ENCODE measurements at places on chromosomes 12 and 14.
A peak's percentile ranks its signal among the peaks of the same experiment; 100 is the strongest.

GRCh38 chr14:89243741-89244140 is 173.3 kb downstream of the FOXN3 start:
- DNase-seq = peak; percentile 70

- no peak for DNase-seq
Measured at GRCh38 chr12:15453613-15454012, 131.3 kb downstream of the PTPRO start.

DNA sequence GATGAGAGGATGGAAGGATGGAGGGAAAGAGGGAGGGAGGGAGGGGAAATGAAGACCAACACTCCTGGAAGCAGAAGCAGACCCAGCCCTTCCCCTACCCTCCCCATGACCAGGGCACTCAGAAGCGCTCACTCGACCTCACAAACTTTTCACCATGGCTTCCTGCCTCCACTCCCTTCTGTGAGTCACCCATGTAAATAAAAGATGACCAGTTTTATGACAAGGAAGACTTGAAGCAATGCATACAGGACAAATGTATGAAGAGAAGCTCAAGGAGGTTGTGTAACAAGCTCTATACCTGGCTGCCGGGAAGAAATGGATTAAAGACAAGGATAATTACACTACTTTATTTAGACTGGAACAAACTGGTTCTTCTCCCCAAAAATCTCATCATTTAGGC is 63.8 kb downstream of the CDC42BPB start:
- DNase-seq = no peak

DNA sequence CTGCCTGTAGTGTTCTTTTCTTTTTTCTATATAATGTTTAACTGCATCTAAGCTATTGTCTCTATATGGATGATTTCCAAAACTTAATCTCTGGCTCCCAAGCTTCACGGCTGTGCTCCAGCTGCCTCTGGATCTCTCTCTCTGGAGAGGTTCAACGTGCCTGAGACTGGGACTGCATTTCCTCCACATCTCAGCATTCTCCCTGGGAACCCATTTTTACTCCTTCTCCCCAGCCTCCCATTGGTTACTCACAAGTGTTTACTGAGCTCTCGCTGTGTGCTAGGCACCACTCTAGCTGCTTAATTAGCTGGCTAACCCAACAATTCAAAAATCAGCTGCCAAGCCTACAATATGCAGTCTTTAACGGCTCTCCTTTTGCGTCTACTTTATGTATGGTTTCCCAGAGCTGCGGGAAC is 34.7 kb downstream of the FBXL14 start:
- DNase-seq = no peak

- DNase-seq = no peak
Measured at GRCh38 chr12:124430491-124430890, 135.6 kb downstream of the RFLNA start.

DNA sequence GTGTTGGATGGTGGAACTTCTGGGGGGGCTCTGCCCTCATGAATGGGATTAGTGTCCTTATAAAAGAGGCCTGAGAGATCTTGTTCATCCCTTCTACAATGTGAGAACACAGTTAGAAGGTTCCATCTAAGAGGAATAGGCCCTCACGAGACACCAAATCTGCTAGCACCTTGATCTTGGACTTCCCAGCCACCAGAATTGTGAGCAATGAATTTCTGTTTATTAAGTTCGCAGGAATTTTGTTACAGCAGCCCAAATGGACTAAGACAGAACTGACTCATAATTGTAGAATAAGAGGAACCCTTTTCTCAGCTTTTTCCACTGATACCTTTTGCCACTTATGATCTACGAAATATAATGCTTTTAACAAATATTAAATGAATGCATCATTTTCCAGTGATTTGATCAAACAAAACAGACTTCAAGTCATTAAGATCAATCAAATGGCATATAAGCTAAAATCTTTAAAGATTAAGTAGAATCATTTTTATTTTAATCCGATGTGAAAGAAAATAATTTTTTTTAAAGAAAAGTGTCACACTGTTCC is 68.2 kb downstream of the HECTD1 start:
- DNase-seq = no peak

- DNase-seq = no peak
Measured at GRCh38 chr12:94264736-94265485, 116.5 kb downstream of the PLXNC1 start.

DNA sequence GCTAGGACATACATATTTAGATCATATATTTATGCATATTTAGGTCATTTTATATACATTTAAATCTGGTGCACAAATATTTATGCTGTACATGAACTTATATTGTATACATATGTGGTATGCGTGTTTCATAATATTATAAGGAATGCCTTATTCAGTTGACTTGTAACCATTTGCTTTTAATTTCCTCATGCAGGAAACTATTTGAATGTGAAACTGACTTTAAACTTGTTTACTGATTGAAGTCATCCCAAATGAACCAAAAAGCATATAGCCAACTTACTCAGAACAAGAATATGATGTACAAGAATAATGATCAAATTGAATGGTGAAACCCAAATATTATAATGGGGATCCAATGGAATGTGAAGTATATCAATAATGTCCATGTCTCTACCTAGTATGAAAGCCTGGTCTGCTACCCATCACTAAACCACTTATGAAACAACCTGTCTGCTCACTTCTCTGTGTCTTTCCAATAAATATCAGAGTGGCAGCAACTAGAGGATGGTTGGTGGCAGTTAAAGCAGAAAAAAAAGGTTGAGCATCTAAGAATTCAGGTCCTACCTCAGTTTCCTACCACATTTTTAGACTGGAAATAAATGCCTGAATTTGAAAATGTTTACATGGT is 38.3 kb downstream of the RPS6KA5 start:
- no peak for DNase-seq

DNA sequence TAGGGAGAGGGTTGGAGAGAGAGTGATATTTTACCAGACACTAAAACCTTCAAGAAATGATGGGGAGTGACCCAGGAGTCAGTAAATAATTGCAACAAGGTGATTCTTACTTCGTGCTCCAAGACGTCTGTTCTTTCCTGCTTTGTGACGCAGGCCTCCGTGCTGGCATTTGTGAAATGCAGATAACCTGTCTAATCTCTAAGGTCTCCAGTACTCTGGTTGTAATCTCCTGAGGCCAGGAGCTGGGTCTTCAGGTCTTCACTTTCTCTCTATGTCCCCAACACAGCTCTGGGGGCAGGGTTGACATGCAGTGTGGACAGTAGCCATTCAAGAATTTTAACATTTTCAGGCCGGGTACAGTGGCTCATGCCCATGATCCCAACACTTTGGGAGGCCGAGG is 53.1 kb downstream of the CD9 start:
- no peak for DNase-seq

DNA sequence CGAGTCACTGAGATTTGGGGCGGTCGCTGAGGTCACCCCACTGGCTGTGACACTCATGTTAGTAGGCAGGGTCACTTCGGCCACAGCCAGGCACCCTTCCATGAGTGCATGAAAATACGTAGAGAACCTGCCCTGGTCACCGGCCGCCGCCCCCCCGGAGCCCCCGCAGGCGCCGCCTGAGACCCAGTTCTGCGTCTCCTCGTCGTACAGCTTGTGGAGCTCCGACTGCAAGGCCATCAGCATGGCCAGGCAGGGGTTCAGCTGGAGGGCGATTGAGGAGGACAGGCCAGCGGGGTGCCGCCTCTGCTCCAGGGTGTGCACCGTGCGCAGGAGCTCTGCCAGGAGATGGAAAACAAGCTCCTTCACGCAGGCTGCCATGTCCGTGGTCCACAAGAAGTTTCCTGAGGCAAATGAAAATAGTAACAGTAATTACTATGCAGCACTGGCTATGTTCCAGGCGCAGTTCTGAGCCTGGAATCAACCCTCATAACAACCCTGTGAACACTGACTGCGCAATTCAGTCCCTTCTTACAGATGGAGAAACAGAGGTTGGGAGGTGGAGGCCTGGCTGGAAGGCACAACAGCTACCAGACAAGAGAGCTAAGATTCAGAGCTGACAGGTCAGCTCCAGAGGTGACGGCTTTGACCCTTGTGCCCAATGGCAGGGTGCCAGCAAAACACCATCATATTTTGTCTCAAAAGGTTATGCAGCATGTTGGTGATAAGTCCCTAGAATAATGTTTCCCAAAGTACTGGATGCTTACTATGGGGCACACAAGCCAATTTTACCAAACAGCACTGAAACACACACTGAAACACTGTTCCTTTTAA is 59.9 kb downstream of the TRAFD1 start:
- DNase-seq = no peak

GRCh38 chr12:46506198-46506597 is 133.6 kb upstream of the SLC38A2 start:
- DNase-seq = no peak

- DNase-seq = no peak
Measured at GRCh38 chr14:106277503-106277902, 751.1 kb downstream of the TMEM121 start.

DNA sequence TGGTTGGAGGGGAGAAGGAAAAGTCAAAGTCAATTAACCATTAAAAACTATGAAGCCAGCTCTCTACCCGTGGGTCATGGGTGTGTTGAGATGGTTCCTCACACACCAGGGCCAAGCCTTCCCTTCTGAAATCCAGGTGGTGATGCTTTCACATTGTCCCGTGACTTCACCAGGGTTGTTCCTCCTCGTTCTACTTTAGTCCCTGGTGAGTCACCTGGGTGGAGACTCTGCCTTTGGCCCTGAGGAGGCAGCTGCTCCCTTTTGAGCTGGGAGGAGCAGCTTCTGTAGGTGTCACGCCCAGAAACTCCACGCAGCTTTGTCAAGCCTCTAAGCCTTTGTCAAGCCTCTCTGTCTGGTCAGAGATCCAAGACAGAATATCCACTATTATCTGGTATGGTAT is 348.3 kb downstream of the BMP4 start:
- DNase-seq = no peak

DNA sequence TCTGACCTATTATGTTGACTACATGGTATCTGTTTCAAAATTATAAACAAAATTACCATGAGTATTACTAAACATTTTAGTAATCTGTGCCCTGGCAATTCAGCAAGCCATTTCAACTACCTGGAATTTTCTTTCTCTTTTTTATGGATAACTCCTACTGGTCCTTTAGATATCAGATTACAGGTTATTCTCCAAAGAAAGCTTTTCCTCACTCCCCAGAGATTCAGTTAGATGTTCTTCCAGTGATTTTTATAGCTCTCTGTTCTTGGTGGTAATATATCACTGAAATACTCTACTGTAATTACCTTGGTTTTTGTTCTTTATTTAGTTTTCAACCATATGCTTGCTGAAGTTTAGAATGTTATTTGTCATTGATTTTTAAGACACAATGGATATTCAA is 930.2 kb upstream of the FOXG1 start:
- no peak for DNase-seq

DNA sequence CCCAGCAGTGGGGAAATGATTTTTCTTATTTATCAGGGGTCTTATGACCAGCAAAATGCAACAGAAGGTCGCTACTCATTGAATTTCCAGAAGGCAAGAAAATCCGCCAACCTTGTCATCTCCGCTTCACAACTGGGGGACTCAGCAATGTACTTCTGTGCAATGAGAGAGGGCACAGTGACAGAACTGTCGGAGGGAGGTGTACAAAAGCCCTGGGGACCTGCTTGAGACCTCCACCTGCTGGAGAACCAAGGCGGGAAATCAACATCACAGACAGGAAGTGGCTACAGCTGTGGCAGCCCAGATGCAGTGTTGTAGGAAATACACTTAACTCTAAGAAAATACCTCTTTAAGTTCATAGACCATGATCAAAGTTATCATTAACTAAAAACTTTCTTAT is 250.9 kb upstream of the OR4E1 start:
- DNase-seq = no peak

DNA sequence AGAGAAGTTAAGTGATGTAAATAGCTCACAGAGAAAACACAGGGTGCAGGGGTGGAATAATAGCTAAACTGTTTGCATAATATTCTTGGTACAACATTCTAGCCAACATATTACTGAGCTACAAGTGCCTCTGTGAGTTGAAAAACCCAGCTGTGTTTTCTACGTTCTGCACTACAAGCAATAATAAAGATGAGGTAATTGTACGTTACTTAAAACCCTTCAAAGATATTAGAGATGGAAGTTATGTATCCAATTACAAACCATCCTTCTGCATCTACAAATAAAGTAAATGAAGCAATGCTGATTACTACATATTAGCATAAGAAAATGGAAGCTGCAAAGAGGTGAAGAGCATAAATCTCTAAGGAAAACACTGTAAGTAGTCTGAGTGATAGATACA is 271.4 kb downstream of the SSPN start:
- DNase-seq = no peak

DNA sequence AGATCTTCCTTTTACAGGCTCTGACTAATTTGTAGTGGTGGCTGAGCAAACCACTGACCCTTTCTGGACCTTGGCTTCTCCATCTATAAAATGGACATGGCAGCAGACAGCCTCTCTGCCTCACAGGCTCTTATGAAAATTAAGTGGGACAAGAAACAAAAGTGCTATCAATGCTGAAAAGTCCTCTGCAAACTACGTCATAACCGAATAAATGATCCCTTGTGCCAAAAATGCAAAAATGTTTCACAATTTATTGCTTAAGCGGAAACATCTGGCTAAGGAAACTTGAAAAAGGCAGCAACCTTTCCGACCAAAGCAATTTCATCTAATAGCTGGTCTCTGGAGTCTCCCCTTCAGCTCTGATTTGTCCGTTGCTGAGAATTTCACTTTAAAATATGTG is 108.5 kb upstream of the PLXNC1 start:
- no peak for DNase-seq

DNA sequence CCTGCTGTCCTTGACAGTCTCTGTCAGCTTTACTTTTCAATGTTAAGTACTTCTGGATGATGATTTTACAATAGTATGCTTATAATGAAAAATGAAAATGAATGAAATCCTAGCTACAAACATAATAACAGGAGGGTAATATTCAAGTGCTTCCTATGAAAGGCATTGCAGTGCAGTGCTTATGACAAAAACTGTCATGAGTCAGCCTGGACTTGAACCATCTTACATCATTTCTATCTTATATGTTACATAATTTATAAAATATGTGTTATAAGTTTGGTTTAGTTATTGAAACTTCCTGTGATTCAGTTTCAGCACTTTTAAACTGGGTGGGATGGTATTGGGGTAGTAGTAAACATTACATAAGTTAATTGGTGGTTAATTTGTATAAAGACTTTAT is 451.7 kb downstream of the TMEM117 start:
- DNase-seq = no peak

DNA sequence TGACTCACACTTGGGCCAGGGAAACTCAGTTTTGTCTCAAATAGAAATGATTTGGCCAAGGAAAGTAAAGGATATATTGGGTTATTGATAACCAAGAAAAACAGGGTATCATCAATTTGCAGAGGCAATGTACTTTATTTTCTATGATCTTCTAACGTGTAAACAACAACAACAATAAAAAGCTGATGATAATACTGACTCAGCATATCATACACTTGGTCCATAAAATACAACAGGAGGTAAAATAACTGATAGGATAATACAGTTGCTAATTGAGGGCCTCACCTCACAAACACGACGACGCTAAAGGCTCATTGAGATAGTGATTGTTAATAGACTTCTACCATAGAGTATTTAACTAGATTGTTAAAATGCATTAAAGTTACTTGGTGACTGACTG is 774.0 kb upstream of the NOVA1 start:
- no peak for DNase-seq

All from NCI-H2107 (cell line).